ENCODE measurements at places on chromosomes 13 and 19.
A peak's percentile ranks its signal among the peaks of the same experiment; 100 is the strongest.

DNA sequence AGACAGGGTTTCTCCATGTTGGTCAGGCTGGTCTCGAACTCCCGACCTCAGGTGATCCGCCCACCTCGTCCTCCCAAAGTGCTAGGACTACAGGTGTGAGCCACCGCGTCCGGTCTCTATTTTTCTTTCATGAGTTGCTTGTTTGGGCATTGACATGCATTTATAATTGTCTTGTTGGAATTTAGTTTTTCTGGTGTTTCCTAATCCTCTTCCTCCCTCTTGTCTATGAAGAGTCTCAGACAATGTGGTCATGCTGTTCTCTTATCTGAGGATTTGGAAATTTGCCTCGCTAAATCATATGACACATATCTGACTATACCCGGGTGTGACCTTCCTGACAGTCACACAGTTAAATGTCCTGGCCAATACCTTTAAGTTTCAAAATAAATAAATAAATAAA lies 7.4 kb upstream of the CEACAM18 start:
- no peak for DNase-seq

- DNase-seq: no peak
These were observed 11.7 kb downstream of the KCNRG start for GRCh38 chr13:50026788-50027473.

- DNase-seq: no peak
These were observed 109.5 kb upstream of the MIR17HG start for GRCh38 chr13:91238036-91238435.

DNA sequence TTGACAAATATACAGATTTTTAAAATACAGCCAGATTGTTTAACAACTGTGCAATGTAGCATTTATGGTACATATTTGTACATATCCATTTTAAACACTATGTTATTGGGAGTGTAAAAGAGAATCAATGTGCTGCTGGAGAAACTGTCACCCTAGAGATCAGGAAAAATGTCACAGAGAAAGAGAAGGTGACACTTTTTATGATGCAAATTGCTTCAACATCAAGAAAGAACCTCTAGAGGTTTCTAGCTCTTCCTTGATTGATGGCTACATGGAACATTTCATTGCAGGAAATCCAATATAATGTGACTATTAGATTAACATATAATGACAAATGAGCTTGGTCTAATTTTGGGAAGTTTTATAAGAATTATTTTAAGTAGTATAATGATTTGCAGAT lies 1491.2 kb upstream of the PCDH20 start:
- no peak for DNase-seq

DNA sequence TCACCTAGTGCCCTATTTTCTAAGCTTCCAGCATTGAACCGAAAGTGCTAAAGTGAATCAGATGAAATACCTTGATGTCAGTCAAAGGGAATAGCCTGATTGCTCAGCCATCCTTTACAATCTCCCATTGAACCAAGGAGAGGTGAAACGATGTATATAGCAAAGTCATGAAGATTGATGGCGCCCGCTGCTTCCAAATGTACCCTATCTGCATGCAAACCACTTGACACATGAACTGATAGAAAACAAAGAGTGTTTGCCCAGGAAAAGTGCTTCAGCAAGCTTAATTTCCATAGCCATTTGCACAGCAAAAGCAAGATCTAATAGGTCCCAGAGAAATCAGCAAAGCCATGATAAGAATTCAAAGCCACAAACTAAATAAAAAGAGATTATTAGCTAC lies 624.9 kb upstream of the PCDH9 start:
- DNase-seq: no peak

DNA sequence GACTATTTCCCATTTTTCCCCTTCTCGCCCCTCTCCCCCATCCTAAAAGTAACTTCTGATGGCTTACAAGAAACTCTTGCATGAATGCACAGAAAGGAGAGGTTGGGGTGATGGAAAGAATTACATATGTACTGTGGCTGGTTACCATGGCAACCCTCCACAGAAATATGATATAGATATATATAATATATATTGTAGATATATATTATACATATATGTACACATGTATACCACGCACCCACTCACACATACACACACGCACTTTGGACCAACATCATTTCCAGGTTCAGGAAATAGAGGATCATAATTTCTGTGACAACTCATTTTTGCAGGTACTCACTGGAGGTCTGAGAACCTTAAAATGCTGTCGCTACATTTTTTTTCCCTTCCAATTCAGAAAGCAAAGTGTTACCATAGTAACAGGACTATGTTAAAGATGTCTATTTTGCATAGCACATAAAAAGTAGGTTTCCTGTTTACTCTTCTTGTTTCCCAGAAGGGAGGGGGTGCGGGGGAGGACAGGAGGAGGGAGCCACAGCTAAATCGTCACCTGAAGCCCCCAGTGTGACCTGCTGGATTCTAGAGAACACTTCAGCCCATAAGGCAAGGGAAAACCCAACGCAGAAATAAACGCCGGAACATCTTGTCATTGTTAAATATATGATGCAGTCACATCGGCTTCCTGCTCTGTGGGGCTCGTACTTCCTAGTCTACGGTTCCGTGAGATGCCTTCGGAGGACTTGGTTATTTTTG lies 44.7 kb downstream of the EFNB2 start:
- peak; percentile 9 for DNase-seq

GRCh38 chr19:40465025-40465556 lies 454 bp downstream of the BLVRB start:
- DNase-seq: peak; percentile 40

GRCh38 chr19:2249880-2250765 lies 1.0 kb downstream of the AMH start:
- no peak for DNase-seq

DNA sequence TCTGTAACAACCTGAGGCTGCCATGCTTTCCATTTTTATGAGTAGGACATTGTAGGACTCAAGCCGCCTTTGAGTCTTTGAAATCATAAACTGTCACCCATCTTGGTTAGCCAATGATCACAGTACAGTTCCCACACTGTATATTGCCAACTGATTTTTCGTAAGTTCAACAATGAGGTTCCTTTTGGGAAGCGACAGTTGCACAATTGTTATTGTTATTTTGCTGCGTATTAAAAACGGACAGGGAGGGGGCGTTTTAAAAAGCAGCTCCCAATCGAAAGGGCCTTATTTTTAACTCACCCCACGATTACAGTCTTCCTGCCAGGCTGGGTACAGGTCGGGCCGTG lies 601 bp downstream of the SLC46A3 start:
- DNase-seq: peak; percentile 8

GRCh38 chr19:53621885-53622740 lies 9.7 kb upstream of the DPRX start:
- DNase-seq: no peak
